Cardiac muscle cell (in vitro differentiated cells and primary cell): ENCODE measurements at places on chromosomes 3 and 15.
A peak's percentile ranks its signal among the peaks of the same experiment; 100 is the strongest.

- no peak for DNase-seq
Observed at GRCh38 chr15:95409626-95410310, 920.7 kb upstream of the NR2F2 start.

- peak; percentile 96 for DNase-seq
Observed at GRCh38 chr15:66850078-66850991, 148.3 kb downstream of the SMAD6 start.

DNA sequence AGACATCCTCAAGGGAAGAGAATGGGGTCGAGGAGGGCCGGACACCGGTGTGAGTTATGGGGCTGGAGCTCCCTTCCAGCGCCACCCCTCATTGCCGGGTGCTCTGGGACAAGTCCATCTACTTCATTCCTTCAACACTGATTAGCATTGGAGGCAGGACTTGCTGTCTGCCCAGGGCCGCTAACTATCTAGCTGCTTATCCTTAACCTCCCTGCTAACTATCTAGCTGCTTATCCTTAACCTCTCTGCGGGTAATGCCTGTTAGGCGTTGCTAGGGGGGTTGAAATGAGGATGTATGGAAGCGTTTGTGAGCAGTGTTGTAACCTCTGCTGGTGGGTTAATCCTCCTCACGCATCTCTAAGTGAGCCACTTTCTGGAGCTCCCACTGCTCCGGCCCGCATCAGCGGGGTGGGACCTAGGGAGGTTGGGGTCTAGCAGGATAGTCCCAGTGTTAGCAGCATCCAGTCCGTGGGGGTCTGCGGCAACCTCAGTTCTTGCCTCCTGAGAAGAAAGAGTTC lies 10.9 kb upstream of the CHAC1 start:
- no peak for DNase-seq

DNA sequence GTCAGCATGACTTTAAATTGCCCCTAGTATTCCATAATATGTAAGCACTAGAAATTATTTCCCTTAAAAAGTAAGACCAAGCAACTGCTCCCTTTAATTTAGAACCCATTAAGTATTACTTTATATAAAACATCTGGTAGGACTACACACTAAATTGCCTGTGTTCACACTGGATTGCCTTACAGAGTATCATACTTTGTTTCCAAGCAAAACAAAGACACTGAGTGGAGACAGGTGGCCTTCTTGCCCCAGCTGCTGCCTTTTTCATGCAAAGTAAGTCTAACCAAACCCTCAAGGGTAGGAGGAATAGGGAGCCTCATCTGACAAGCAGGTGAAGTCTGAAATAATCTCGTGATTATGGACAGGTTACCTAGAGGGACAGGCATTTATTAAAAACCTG lies 87.3 kb downstream of the PEX5L start:
- DNase-seq: no peak

GRCh38 chr3:112773864-112774263 lies 72.8 kb downstream of the CD200R1L start:
- DNase-seq: no peak

DNA sequence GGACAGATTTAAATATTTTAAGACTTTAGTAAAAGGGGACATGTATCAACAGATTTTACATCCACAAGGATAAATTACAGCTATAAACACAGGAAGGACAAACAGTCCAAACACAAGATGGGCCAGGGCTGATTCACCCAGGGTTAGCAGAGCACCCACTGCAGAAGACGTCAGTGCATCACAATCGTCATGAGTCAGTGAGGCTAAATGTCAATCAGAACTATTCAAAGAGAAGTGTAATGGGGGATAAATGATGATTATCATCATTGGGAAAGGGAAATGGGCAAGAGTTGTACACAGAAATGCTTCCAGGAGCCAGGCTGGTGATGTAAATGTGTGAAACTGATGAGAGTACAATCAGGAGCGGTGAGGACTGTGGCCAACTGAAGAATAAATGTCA lies 226.8 kb downstream of the PLCL2 start:
- DNase-seq: no peak

- no peak for DNase-seq
Observed at GRCh38 chr15:87523516-87523915, 733.0 kb downstream of the NTRK3 start.

GRCh38 chr15:38260077-38260476 lies 7.4 kb downstream of the SPRED1 start:
- no peak for DNase-seq

GRCh38 chr15:90585863-90586262 lies 56.1 kb downstream of the CRTC3 start:
- DNase-seq: peak; percentile 35

GRCh38 chr15:60520825-60521368 lies 42.0 kb upstream of the ICE2 start:
- DNase-seq: peak; percentile 72

DNA sequence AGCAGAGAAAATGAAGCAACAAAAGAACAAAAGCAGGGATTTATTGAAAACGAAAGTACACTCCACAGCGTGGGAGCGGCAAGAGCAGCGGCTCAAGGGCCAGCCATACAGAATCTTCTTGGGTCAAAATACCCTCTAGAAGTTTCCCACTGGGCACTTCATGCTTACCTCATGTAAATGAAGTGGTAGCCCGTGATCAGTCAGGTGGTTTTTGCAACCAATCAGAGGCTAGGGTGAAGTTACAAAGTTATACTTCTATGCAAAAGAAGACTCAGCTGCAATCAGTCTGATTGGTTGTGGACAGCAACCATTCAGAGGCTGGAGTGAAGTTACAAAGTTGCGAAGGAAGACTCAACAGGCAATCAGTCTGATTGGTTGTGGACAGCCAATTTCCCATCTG lies 37.8 kb upstream of the TRH start:
- DNase-seq: peak; percentile 70

GRCh38 chr3:129084501-129084900 lies 23.9 kb downstream of the GP9 start:
- no peak for DNase-seq

DNA sequence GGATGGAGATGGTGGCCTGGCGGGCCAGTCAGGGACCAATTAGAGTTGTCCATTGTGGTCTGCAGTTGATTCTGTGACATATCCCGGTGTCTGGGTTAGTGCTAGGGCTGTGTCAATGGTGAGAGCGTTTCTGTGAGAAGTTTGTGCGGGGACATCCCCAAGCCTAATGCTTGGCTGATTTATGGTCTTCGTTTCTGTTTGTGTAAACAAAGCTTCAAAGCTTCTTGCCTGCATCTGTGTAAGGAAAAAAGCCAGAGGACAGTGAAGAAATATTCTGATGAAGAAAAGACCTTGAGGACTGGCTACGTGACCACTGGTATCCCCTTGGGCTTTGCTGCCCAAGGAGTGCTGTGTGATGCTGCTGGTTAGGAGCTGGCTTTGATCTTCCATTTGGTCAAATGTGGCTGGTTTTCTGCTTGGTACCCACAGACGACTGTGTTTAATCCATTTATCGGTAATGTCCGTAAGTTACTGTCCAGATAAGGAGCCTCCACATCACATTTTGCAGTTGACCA lies 74.6 kb upstream of the LRTM1 start:
- no peak for DNase-seq

GRCh38 chr3:167851171-167851570 lies 115.7 kb downstream of the SERPINI1 start:
- no peak for DNase-seq

DNA sequence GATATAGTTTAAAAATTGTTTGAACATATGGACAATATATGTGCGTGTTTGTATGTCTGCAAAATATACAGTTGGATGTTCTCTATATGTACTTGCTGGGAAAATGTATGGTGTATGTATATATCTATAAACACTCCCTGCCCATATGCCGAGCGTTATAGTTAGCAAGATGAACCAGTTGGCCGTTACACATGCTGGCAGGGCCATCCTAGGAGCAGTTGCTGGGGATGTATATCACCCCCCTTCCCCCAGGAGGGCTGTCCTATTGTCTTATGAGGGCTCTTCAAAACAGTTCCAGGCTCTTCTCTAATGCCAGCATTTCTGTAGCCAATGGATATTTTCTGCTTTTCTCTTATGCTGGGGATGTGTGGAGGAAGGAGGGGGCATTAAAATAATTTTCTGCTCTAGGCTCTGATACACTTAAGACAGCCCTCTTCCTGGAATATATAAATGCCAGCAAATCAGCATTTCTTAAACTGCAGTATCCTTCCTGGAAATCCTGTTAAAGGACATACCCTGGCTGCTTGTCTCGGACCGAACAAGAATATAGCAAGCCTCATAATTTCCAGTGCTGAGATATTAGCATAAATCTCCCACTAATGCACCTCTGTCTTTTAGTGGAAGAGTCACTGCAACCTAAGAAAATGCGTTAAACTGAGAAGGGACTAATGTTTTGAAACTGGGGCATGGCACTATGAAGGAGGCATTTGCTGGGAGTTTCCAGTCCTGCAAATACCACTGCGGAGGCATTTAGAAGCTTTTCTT lies 134.4 kb downstream of the MDFIC2 start:
- no peak for DNase-seq

GRCh38 chr3:37985637-37986320 lies 4.8 kb upstream of the VILL start:
- DNase-seq: peak; percentile 34

- DNase-seq: no peak
Observed at GRCh38 chr3:30544812-30545211, 61.6 kb upstream of the TGFBR2 start.

- no peak for DNase-seq
Observed at GRCh38 chr15:88479169-88479568, 11.7 kb downstream of the MRPS11 start.

DNA sequence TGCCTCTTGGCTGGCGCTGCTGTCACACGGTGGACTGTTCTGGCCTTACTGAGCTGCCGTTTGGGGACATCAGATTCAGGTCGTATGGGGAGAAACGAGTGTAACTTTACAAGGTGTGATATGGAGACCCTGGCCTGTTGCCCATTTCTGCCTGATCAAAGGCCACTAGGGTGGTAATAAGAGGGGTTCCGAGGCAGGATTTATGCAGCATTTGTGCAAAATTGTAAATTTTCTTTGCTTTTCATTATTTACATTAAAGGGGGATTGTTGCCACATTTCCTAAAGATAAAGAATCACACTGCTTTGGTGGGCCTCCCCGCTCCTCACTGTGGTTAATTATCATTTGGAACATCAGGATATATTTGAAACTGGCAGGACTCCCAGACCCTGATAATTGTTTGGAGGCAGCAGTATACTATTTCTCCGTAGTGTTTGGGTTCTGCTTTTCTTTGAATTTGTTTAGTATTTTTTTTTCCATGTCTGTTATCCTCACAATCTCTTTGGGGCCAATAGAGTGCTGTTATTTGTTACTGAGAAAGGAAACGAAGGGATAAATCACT lies 891 bp downstream of the NXPE3 start:
- DNase-seq: no peak

- DNase-seq: no peak
Observed at GRCh38 chr15:68501259-68501591, 69.3 kb upstream of the ITGA11 start.

GRCh38 chr15:90664650-90665287 lies 52.4 kb upstream of the BLM start:
- peak; percentile 61 for DNase-seq

DNA sequence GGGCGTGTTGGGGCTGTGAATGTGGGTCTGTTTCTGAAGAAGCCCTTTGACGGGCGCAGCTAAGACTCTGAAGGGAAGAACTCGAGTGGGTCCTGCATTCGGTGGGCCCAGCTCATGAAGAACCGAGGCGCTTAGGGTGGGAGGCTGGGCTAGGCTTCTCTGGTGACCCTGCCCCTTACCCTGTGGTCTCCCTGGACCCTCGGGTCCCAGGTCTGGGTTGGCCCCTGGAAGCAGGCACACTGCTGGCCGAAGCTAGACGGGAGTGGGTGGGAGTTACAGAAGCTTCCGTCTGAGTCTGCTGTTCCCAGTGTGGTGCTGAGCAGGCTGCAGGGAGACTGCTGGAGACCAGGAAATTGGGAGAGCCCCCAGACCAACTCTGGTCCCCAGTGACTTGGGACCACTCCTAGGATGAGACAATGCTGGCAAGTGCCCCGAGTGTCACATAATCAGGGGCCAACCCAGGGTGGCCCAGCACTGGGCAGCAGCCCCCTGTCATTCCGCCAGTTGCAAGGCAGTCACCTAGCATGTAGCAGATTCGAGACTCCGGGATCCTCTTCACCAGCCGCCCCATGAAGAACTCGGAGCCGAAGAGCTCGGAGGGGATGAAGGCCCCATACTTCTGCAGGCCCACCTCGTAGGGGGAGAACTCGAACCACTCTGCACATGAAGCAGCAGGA lies 16.7 kb upstream of the EHD4 start:
- DNase-seq: no peak

- DNase-seq: no peak
Observed at GRCh38 chr15:64045774-64046420, 388 bp downstream of the DAPK2 start.

GRCh38 chr15:89177633-89178306 lies 43.6 kb downstream of the RLBP1 start:
- peak; percentile 89 for DNase-seq

- DNase-seq: no peak
Observed at GRCh38 chr3:111548092-111548491, 6.1 kb downstream of the CD96 start.

DNA sequence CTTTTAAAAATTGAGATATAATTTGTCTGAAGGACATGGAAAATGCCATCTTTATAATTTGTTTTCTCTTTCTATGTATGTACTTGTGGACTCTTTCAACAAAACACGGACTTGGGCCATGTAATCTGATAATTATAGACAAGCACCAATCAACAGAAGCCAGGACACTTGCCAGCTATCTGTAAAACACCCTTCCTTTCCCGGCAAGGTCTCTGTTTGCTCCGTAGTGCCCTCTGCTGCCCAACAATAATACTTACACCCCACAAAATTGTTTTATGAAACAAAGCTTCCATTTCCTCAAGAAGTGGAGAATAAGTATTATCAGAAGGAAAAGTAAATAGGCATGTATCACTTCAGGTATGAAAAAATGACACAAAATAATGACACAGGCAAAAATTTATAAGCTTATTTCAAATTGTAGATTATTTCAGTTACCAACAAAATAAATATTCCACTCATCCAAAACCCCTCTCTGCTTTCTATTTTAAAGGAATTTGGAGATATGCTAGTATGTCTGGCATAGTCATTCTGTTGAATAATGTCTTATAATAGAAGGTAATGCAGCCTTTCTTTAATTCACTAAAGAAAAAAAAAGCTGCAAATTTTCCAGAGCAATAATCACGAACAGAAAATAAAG lies 32.8 kb downstream of the MYH15 start:
- DNase-seq: peak; percentile 67

- DNase-seq: no peak
Observed at GRCh38 chr3:158642005-158642404, 2.3 kb upstream of the GFM1 start.

- DNase-seq: no peak
Observed at GRCh38 chr3:73683706-73684105, 59.0 kb upstream of the PDZRN3 start.
